ENCODE measurements at places on chromosomes 2 and 18.
A peak's percentile ranks its signal among the peaks of the same experiment; 100 is the strongest.

DNA sequence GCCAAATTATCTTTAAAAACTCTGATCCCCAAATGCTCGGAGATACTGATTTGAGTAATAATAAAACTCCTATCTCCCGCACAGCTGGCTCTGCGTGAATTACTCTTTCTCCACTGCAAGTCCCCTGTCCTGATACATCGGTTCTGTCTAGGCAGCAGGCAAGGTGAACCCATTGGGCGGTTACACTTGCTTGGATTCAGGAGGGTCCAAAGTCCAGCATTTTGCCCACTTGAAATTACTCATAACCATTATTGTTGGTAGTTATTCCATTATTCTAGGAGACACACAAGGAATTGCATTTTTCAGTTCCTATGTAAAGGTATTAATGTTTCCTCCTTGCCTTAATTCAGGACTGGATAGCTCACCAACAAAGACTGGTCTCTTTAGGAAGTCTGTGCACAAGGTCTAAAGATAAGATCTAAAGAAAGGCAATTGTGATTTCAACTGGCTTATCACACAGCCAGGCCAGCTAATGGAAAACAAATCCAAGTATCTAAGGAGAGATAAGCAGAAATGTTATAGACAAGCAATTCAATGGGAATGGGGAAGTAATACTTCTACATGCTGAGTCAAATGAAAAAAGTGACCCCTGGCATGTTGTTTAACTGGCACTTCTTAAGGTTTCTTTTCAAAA lies 23.2 kb upstream of the NPC1 start:
- no peak for DNase-seq

DNA sequence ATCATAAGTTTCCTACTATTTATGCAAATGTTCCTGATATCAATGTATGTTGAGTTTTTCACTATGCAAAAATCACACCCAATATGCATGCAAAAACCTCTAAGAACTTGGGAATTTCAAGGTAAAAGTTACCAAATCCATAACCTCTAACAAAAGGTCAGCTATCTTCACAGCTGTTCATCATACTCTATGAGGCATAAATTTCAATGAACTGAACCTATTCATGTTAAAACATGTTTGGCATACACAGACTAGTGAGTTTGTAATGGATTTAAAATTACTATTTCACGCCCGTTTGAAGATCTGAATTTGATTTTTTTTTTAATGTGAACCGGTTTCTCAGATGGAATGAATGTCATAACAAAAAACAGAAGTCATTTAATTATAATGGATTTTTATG lies 100.2 kb downstream of the ATAD2B start:
- DNase-seq, result no peak

DNA sequence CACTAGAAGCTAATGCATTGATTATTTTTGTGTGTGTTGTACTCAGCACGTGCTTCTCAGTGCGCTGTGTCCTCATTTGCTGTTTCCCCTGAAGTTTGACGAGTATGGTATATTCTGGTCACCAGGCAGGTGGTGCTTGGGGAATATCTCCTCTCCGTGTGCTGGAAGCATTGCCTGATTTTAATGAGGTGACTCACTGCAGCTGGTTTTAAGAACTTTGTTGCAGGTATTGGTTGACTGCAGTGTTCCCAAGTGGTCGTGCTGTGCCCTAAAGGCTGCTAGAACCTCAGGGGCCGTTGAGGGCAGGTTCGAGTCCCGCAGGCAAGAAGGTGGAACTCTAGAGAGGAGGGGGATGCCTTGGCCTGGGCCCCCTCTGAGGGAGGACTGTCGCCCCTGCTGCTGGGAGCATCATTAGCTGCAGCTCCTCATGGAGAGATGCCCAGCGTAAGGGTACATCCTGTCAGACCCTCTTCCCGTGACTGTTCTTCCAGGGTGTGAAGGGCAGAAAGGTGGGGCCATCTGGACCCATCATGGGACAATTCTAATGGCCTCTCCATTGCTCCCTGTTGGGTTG lies 82.6 kb downstream of the AGAP1 start:
- DNase-seq, result no peak

DNA sequence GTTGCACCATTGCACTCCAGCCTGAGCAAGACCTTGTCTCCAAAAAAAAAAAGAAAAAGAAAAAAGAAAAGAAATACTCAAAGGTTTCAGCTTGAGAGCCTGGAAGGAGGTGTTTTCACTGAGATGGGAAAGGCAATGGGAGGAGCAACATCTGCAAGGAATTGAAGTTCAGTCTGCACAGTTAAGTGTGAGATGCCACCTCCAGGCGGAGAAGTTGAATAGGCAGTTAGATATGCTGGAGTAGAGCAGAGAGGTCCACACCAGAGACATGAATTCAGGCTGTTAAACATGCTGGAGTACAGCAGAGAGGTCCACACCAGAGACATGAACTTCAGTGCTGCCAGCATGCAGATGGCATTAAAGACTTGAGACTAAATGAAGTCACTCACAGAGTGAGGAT lies 41.4 kb upstream of the DTNB start:
- no peak for DNase-seq

DNA sequence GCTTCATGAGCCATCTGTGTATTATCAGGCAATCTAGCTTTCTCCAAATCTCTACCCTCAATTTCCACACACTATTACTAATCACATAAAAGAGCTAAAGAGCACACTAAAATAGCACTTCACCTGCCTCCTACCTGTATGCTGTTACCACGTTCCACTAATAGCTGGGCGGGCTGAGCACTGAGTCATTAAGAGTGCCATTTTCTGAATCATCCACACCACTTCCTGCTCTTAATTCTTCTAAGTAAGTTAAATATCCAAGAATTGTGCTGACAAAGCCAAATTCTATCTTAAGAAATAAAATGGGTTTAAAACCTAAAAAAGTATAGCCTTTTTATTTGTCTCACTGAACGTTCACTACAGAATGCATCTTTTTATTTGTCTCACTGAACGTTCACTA lies 35.7 kb downstream of the NOL10 start:
- no peak for DNase-seq

DNA sequence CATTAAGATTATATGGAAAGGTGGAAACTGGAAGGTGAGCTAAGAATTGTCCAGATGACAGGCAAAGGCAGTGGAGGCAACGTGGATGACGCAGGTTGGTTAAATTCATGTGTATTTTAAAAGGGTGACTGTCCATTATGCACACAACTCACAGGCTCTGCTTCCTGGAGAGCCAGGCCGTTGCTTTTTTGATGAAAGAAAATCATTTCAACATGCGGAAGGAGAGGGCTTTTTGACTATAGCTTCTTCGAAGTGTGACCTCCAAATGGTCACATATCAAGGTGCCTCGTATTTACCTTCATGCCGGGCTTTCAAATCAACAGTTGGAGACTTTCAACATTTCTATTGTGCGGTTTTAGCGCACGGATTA lies 126.7 kb downstream of the MYCN start:
- DNase-seq, result no peak

- no peak for DNase-seq
These were observed 134.3 kb upstream of the DSEL start for GRCh38 chr18:67650686-67651385.

- DNase-seq, result no peak
These were observed 268.3 kb upstream of the CYP26B1 start for GRCh38 chr2:72415781-72416475.

- no peak for DNase-seq
These were observed 34.3 kb upstream of the NCKAP5 start for GRCh38 chr2:133602538-133602937.

DNA sequence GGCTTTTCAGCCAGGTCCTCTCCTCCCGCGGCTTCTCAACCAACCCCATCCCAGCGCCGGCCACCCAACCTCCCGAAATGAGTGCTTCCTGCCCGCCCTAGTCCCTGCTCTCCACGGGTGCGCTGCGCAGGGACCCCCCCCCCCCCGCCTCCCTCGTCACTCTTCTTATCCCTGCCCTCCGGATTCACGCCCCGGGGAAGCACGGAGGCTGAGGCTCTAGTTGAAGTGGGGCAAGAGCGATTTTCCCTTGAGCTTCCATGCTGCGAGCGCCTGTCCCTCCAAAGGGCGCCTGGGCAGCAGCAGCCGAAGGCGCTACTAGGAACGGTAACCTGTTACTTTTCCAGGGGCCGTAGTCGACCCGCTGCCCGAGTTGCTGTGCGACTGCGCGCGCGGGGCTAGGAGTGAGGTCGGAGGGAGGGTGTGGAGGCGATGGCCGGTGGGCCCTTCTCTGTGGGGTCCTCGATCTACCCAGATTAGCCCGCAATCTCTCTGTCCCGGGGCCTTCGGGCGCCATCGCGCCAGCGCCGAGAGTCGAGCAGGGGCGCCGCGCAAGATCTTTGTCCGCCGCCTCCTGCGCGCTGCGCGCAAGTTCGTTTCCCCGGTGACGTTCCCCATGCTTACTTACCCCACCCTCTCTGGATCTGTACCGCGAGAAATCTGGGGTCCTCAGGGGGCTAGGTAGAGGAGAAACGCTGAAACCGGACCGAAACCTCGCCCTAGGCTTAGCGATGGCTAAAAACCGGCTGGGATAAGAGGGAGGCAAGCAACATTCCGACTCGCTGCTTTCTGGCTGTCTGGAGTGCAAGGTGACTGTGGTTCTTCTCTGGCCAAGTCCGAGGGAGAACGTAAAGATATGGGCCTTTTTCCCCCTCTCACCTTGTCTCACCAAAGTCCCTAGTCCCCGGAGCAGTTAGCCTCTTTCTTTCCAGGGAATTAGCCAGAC lies 677 bp downstream of the GAD1 start:
- peak; percentile 60 for DNase-seq

GRCh38 chr2:234437642-234438304 lies 59.1 kb downstream of the ARL4C start:
- DNase-seq, result no peak

- peak; percentile 87 for DNase-seq
These were observed 318 bp downstream of the TYW5 start for GRCh38 chr2:199955007-199955338.

DNA sequence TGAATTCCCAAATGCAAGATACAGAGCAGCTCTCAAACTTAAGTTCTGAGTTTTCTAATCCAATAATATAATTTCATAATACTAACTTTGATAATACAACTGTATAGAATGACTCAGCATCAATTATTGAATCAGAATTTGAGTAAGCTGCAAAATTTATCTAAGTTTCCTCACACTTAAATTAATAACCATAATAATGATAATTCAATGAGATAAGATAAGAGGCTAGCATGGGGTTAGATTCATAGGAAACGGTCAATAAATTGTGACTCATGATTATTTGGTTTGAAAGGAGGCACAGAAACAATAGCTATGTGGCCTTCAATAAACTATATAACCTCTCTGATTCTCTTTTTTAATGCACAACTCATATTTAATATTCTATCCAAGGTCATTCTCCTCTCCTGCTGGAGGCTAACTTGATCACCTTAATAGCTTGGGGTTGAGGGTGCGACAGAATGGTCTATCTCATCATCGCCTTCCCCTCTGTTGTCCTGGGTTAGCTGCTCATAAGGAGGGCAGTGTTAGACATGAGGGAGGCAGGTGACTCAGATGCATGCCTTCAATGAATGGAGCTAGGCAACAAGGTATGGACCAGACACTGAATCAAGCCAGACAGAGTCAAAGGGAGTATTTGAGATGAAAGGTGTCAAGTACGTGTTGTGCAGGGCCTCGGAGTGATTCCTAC lies 36.2 kb upstream of the BMP10 start:
- no peak for DNase-seq

GRCh38 chr2:5479265-5479928 lies 212.8 kb upstream of the SOX11 start:
- no peak for DNase-seq

- peak; percentile 56 for DNase-seq
These were observed 437.6 kb downstream of the DLGAP1 start for GRCh38 chr18:4017480-4017879.

DNA sequence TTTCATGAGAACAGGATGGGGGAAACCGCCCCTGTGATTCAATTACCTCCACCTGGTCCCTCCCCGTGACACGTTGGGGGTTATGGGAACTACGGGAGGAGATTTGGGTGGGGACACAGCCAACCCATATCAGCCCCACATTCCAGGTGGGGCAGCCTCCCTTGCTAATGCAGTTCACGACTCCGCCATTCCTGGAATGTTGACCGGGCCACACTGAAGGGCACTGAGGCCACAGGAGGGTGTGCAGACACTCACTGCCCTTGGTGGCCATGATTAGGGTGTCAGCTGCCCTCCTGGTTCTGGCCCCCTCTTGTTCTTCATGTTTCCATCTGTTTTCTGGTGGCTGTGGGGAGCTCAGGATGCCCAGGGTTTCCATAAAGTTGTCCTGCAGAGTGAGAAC lies 176.3 kb downstream of the TWIST2 start:
- DNase-seq, result no peak

DNA sequence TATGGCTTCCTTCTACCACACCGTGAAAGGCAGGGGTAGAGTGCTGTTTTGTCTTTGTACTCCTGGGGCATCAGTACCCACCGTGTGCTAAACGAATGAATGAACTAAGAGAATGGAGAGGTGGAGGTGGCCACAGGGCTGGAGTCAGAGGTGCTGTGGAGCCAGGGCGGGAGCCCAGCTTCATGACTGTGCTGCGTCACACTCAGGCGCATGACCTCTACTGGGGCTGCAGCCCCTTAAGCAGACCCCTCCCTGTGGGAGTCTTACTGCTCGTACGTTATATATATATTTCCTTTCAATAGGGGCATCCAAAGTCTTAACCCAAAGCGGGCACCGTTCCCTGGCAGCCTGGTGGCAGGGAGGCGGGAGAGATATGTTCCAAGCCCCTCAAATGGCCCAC lies 18.0 kb upstream of the LBH start:
- DNase-seq, result no peak

DNA sequence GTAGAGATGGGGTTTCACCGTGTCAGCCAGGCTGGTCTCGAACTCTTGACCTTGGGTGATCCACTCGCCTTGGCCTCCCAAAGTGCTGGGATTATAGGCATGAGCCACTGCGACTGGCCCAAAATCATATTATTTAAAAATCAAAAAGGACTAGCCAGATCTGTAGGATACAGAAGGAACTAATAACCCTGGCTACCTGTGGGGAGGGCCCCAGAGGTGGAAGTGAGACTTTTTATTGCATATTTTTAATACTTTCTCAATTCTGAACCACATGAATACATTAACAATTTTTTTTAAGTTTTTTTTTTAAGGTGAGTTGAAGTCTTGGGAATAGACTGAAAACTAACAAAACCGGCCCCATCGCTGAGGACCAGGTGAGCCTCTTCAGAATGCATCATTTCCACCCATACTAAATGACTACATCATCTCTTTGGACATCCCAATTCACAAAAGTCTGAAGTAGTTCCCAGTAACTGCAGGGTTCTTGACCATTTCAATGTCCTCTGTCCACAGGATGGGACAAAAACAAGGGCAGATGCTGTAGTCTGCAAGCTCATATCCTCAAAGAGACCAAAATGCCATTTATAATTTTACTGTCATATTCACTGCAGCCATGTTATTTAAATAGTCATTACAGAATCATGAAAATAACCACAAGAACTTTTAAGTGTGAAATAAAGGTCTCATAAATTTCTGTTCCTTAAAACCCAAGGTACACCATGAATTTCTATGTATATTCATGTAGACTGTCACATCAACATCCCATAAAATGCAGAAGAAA lies 21.4 kb downstream of the RPL31 start:
- DNase-seq, result no peak

- no peak for DNase-seq
These were observed 25.5 kb downstream of the PIAS2 start for GRCh38 chr18:46891742-46892214.

GRCh38 chr18:48804856-48805610 lies 145.7 kb downstream of the SMAD7 start:
- DNase-seq, result no peak
